ENCODE measurements at places on chromosomes 4 and X.

GRCh38 chrX:35890699-35891098, 28.8 kb upstream of the CFAP47 start:
- DNase-seq, result no peak

DNA sequence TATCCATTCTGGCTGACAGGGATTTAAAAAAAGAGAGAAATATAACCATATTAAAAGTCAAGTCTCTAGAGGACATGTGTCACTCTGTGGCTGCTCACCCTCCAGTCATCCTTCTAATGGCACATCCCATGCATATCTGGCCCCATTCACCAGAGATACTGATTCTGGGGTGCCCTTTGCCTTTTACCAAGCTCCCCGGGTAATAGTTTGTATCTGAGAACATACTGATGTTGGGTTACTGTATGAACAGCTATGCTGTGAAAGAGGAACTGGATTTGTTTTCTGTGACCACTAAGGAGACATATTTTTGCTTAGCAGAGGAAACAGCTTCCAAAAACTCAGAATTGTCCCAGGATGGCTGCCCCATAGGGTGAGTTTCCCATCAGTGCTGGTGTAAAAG, 56.0 kb downstream of the SAT1 start:
- DNase-seq, result no peak

- DNase-seq, result no peak
Measured at GRCh38 chr4:73068491-73069337, 802 bp downstream of the COX18 start.

DNA sequence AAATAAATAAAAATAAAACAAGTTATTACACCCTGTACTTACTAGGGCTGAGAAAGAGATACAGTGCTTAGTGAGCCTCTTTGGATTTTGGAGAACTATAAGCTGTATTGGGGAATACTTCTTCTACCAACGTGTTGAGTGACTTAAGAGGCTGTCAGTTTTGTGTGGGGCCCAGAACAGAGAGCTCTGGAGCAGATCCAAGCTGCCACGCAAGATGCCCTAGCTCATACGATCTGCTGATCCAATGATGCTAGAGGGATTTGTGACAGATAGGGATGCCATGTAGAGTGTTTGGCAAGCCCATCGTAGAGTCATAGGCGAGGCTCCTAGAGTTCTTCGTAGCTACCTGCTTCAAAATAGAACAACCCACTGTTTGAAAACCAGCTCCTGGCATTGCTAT, 60.3 kb upstream of the KLF3 start:
- no peak for DNase-seq

GRCh38 chrX:72306085-72306801, 529 bp upstream of the CITED1 start:
- DNase-seq, result no peak

DNA sequence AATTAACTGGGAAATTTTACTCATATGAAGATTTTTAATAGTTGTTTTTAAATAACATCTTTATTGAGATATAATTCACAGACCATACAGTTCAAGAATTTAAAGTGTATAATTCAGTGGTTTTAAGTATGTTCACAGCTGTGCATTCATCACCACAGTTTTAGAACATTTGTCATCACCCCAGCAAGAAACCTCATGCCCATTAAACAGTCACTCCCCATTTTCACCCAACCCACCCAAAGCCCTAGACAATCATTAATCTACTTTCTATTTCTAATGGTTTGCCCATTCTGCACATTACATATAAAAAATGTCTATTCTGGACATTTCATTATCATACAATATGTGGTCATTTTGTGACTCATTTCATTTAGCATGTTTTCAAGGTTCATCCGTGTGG, 2.8 kb downstream of the UPRT start:
- DNase-seq, result no peak

- DNase-seq, result no peak
Measured at GRCh38 chr4:184960505-184960971, 57.8 kb upstream of the HELT start.

GRCh38 chr4:134668237-134668636, 466.6 kb upstream of the PABPC4L start:
- no peak for DNase-seq

GRCh38 chr4:104519588-104519987, 24.9 kb upstream of the CXXC4 start:
- DNase-seq, result no peak

DNA sequence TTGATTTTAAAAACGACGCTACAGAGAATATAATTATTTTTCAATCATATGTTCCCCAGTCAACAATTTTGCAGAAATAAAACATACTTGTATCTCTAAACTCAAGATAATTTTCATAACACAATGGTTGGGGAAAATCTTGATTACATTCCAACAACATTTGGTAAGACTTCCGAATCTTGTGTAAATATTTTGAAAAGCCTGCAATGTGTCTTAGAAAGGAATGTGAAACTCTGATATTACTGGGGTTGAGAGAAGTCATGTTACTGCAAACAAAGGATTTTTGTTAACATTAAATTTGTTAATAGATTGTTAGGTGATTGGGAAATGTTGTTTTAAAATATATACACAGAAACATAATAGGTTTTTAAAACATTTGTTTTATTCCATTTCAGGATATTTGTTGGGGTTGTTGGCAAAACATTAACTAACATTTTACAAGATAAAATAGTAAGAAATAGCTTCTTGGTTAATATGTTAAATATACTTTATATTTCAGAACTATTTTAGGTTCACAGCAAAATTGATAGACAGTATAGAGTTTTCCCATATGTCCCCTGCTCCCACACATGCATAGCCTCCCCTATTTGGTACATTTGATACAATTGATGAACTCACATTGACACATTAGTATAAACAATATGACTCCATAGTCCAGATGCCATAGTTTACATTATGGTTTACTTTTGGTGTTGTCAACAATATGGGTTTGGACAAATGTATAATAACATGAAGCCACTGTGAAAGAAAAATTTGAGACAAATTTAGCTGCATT, 218.6 kb upstream of the FAM47A start:
- no peak for DNase-seq

DNA sequence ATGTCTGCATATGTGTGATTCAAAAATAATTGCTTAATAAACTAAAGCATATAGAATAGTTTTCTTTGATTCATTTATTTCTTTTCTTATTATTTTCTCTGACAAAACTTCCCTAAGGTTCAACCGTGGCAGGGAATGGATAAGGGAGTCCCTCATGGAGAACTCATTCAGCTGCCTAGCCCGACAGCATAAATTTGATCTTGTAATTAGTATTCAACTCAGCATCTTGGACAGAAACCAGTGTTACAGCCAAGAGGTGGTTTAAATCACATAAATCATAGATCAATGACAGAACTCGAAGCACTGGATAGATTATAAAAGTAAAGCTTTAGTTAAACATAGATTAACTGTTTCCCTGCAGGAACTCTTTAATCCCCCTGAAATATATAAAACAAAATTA, 174.3 kb upstream of the POU3F4 start:
- no peak for DNase-seq

GRCh38 chr4:143402776-143403552, 66.3 kb downstream of the GAB1 start:
- no peak for DNase-seq

DNA sequence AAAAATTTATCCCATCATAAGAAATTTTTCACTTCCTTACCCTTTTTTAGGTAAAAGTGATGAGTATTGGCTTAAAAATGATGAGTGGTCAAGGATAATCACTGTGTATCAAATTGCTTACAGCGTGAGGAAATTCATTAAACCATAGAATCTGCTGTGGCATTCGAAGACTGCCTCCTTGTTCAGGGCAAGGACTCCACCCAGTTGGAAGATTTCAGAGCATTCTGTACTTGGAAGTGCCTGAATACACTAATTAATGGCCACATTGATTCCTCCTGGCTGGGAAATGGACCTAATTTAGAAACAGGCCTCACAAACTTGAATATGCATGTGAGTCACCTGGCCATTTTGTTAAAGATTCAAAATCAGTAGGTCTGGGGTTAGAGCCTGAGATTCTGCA, 83.2 kb downstream of the HHIP start:
- no peak for DNase-seq

DNA sequence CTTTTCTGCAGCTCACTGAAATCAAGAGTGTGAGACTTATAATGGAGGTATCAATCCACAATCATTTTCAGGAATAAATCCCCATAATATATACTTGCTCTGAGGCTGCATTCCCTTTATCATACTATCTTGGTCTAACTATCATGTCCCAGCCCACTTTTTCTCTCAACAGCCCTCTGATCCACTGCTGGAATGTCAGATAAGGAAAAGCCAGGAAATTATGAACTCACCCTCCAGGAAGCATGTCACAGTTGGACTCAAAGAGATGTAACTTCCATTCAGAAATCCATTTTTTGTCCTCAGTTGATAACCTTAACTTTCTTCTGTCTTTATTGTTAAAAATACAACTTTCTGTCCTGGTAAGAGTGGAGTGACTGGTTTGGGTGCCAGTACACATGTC, 144.9 kb downstream of the PCDH19 start:
- DNase-seq, result no peak

GRCh38 chrX:2474963-2475726, 25.6 kb downstream of the DHRSX start:
- DNase-seq, result no peak

DNA sequence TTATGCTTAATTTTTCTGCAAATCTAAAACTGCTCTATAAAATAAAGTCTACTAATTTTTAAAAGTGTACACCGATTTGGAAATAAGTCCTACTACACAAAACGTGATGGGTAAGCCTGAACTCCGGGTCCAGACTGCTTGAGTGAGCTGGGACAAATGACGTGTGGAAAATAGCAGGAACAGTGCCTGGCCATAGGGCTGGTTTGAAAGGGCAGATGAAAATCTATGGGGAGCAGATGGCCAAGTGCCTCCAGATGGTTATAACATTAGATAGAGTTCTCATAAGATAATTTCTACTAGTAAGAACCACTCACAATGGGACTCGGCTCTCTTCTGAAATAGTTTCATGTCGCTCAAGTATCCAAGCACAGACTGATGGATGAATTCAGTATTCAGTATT, 52.5 kb downstream of the F11 start:
- no peak for DNase-seq

DNA sequence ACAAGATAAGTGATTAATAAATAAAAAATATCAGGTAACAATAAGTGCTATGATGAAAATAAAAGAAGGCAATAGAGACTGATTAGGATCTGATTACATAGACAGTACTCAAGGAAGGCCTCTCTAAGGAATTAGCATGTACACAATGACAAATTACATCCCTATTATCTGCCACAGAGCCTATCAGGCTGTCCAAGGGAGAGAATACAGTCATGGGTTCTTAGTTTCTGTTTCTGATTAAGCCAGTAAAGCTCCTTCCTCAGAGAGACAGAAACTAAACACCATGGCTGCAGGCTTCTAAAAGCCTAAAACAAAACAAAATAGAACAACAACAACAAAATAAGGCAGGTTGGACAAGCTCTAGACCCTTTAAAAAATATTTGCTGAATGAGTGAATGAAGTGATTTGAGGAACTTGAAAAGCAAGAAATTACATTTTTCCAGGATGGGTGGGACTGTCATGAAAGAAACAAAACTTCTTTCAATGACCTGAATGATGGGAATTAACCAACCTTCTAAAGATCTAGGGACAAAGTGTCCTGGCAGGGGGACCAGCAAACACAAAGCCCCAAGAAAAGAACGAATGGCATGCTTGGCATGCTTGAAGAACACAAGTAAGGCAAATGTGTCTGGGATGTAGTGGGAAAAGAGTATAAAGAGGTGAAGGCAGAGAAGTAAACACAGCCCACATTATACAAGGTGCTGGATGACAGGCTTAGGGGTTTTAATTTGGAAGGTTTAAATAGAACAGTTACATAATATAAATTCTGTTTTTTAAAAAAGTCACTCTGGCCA, 44.1 kb downstream of the NAA11 start:
- DNase-seq, result no peak

DNA sequence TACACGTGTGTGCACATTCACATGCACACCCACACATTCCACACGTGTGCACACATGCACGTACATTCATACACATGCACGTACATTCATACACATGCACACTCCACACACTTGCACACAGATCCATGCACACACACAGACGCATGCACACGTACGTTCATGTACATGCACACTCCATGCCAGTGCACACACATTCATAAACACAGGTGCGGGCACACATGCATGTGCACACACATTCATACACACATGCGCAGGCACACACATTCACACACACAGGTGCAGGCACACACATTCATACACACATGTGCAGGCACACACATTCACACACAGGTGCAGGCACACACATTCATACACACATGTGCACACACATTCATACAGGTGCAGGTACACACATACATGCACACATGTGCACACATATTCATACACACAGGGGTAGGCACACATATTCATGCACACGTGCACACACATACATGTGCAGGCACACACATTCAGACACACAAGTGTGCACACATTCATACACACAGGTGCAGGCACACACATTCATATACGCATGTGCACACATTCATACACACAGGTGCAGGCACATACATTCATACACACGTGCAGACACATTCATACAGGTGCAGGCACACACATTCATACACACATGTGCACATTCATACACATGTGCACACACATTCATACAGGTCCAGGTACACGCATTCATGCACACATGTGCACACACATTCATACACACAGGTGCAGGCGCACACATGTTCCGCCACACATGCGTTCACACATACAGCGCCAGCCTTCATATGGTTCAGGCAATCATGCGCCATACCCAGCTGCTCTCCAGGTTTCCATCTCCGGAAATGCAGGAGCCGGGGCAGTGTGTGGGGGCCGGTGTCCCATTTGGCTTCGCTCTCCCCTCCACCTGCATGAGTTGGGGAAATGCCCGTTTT, 124.8 kb downstream of the HMX1 start:
- no peak for DNase-seq

GRCh38 chr4:127525608-127526007, 107.1 kb upstream of the INTU start:
- DNase-seq, result no peak

DNA sequence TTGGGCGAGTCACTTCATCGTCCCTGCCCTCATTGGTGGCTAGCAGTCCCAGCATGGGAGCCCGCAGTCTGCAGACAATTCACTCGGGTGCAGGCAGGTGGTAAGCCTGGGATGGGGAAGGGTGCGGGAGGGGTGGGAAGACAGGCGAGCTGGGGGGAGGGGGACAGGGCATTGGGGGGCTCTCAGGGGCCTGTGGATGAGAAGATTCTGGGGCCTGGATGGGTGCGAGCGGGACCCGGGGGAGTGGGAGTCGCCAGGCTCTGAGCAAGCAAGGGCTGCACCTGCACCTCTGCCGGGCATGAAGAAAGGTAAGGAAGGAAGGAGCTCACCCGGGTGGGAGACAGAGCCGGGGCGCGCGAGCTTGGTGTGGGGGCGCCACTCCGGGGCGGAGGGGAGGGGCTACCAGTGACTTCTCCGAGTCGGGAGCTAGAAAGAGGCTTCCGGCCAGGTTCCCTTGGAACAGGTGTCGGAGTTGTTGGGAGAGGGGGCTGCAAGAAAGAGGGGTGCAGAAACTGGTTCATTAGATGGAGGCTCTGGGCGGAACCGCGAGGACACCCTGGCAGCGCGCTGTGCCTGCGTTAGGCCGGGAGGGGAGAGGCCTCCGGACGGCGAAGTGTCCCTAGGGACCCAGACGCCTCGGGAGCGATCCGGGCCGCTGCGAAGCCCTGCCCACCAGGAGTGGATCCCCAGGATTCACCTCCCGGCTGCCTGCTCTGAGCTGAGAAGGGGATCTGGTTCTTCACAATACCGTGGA, 103.4 kb upstream of the PDLIM3 start:
- DNase-seq, result no peak

GRCh38 chrX:739611-740010, 109.0 kb downstream of the SHOX start:
- no peak for DNase-seq
